Activated T-helper 1 cell treated with Interleukin-2 at 50 U/mL for 16 hours (primary cell): ENCODE measurements at places on chromosomes 6 and 20.
A peak's percentile ranks its signal among the peaks of the same experiment; 100 is the strongest.

DNA sequence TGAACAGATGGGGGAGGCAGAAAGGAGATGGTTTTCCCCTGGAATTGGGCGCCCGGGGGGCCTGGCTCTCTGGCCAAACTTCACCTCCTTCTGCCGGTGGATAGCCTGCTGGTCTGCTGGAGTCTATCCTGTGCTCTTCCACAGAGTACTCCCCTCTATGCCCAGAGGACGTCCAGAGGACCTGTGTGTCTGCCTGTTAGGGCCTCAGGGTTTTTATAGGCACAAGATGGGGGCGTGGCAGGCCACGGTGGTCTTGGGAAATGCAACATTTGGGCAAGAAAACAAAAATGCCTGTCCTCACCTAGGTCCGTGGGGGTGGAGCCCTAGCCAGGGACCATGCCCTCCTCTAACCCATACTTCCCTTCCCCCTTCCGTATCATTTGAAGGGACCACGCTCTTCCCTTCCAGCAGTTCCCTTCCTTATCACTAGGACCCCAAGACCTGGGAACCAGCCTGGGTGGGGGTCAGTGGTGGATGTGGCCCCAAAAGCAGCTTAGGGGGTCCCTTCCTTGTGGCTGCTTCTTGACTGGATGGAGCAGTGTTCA, 53.6 kb upstream of the ZNF337 start:
- DNase-seq: no peak

- no peak for DNase-seq
These were observed 216.5 kb upstream of the CST7 start for GRCh38 chr20:24732599-24732998.

- no peak for DNase-seq
These were observed 204.9 kb upstream of the ID4 start for GRCh38 chr6:19632230-19632629.

GRCh38 chr6:42556462-42556861, 7.4 kb upstream of the UBR2 start:
- no peak for DNase-seq

DNA sequence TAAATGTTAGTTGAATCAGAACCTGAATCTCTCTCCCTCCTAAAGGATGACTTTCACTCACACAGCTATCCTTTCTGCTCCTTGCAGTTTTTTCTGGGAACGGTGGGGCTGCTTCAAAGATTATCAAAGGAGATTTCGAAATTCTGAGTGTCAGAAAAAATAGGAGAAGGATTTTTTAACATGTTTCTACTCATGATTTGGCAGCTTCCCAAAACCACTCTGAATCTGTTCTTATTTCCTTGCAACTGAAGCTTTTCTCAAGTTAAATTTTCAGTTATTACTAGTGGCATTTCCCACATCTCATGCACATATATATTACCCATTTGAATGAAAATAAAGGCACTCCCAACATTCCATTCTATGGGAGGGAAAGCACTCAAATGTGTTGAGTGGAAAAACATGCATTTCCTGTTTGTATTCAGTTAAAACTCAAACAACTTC, 123.6 kb downstream of the LCA5 start:
- DNase-seq: no peak

DNA sequence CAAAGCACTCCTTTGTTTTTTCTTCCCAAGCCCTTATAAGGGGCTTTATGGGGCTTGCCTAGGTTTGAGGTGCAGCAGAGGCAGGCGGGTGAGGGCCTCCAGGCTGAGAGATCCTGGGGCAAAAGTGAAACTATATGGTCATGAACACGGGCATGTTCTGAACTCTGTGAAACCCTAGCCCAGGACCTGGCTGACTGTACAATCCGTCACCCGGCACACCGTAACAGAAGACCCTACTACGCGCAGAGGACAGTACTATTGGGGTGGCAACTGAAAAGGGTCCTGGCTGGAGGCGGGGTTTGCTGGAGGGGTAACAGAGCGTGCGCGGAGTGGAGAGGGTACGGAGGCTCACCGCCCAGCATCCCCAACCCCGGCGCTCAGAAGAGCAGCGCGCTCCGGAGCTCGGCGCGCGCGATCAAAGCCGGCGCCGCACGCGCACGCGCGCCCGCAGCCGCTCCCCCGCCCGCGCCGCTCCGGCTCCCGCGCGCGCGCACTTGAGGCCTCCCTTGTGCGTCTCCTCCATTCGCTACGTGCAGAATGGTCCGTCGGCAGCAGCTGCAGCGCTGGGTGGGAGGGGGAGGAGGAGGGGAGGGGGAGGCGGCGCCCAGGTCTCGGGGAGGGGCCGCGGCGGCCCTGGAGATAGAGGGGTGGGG, 54.2 kb downstream of the MRPL14 start:
- DNase-seq: peak; percentile 57

- DNase-seq: no peak
These were observed 65.4 kb downstream of the ARHGAP18 start for GRCh38 chr6:129644567-129645015.

DNA sequence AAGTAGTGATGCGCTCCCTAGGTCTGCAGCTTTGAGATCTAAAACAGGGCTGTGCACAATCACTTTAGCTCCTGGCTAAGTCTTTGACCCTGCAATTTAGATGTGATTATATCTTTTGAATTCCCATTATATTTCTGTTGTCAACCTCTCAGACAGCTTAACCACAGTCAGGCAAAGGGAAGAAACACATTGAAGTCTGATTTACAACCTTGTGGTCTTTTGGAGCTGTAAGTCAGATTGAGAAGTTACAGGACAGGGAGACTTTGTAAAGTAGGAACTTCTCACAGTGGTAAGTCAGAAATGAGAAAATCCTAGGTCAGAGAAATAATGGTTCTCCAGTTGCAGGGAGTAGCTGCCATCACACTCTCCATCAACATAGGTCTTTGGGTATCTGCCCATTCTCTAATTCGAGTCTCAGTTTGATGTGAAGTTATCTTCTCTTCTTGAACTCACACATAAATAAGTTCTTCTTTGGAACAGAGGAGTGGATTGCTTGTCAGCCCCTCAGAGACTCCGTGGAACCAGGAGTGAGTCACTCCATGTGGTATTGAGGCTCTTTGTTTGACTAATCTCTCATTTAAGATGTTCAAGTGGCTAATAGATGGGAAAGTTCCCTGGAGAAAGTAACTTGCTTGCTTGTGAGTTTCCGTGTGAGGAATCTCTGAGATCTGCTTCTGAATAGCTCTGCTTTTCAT, 35.0 kb upstream of the SGK1 start:
- DNase-seq: no peak

- no peak for DNase-seq
These were observed 1.4 kb downstream of the RAET1E start for GRCh38 chr6:149896491-149896890.
